CD8-positive, alpha-beta memory T cell (primary cell): ENCODE measurements at places on chromosomes 1 and 21. TPM values are rescaled to one million over a fixed set of nuclear protein-coding genes. Genes with fewer than 3 reads are reported as not detected.

DNA sequence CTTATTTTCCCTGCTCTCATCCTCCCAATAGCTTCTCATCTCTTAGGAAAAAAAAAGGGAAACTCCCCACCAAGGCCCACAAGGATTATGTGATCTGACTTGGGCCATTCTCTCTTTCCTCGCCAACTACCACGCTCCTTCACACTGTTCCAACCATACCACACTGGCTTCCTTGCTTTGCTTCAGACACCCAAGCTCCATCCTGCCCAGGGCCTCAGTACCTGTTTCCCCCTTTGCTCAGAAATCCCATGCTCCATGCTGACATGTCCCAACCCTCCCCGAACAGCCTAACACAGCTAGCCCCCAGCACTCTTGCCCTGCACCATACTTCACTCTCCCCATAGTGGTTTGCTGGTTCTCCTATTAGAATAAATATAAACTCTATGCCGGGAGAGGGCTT lies 39.2 kb downstream of the MAB21L3 start:
- peaks cover 18% of the 10 kb centered on the region for H3K4me1 ChIP-seq
- no peak overlapping the region for H3K4me3 ChIP-seq
- H3K27me3 ChIP-seq, result no peaks in the 10 kb centered on the region

DNA sequence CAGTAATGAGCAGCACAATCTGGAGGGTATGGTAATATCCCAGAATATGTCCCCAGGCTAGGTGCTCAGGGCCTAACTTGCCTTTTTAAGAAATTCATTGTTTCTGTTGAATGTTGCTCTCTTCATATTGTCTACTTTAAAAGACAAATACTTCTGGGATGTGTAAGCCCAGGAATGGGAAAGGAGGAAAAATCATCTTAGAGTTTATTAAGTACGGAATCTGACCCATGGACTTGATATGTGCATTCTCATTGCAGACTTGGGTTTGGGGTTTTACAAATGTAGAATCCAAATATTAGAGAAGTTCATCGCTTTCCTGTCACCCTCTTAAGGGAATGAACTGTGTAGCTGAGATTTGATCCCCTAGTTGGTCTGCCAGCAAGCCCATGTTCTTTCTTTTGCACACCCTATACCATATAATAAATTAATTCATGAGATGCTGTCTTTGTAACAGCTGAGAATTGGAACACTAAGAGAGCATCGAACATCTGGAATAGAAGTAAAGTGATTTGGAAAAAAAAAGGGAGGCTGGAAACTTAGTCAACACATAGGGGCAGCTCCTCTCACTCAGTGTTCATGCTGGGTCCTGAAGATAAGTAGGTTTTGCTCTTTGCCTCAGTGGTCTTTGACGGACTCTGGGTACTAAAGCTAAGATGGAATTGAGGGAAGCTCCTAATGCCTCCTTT lies 235.8 kb upstream of the C1orf105 start:
- no peak overlapping the region for H3K27ac ChIP-seq
- no peak overlapping the region for H3K4me3 ChIP-seq
- H3K27me3 ChIP-seq, result no peaks in the 10 kb centered on the region
- H3K36me3 ChIP-seq, result no peaks in the 10 kb centered on the region
- H3K4me1 ChIP-seq, result peaks cover 33% of the 10 kb centered on the region
- DNase-seq, result no peak

Gene CCDC185
- total RNA-seq, result not detected

DNA sequence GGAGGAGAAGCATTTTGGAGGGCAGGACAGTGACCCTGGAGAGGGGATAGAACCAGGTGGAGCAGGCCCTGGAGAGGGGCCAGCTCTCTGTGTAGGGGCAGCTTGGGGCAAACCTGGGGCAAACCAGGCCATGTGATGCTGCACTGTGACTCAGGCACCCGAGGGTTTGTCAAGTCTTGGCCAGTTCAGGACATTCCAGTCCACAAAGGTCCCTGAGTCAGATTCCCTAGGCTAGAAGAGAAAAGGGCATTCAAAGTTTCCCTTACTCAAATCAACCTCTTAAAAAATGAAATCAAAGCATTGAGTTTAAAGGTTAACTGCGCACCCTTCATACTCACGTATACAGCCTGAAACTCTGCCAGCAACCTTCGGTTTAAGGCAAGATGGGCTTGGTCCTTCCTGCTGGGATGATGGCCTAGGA lies 25.2 kb upstream of the PLA2G2C start:
- H3K27ac ChIP-seq, result no peak overlapping the region
- H3K27me3 ChIP-seq, result peaks cover 4% of the 10 kb centered on the region
- DNase-seq, result no peak
- no peak overlapping the region for H3K4me3 ChIP-seq

DNA sequence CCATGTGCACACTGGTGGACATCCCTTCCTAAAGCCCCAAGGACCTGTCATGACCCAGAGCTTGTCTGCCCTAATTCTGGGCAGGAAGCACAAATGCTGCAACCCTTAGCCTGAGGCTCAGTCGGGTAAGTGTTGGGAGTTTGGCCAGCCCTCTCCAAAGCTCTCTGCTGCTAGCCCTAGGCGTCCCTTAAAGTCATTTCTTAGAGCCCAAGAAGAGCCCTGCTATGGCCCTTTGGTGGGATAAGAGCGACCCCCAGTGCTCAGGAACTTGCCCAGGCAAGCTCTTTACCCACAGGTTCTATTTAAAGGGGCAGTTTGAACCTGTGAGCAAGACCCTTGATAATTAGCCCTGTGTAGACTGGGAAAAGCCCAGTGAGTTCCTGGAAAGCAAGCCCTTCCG lies 356.8 kb downstream of the RRAGC start:
- no peak overlapping the region for H3K27ac ChIP-seq
- H3K4me1 ChIP-seq, result no peaks in the 10 kb centered on the region
- H3K4me3 ChIP-seq, result no peak overlapping the region
- H3K27me3 ChIP-seq, result peaks cover 4% of the 10 kb centered on the region
- no peaks in the 10 kb centered on the region for H3K36me3 ChIP-seq

DNA sequence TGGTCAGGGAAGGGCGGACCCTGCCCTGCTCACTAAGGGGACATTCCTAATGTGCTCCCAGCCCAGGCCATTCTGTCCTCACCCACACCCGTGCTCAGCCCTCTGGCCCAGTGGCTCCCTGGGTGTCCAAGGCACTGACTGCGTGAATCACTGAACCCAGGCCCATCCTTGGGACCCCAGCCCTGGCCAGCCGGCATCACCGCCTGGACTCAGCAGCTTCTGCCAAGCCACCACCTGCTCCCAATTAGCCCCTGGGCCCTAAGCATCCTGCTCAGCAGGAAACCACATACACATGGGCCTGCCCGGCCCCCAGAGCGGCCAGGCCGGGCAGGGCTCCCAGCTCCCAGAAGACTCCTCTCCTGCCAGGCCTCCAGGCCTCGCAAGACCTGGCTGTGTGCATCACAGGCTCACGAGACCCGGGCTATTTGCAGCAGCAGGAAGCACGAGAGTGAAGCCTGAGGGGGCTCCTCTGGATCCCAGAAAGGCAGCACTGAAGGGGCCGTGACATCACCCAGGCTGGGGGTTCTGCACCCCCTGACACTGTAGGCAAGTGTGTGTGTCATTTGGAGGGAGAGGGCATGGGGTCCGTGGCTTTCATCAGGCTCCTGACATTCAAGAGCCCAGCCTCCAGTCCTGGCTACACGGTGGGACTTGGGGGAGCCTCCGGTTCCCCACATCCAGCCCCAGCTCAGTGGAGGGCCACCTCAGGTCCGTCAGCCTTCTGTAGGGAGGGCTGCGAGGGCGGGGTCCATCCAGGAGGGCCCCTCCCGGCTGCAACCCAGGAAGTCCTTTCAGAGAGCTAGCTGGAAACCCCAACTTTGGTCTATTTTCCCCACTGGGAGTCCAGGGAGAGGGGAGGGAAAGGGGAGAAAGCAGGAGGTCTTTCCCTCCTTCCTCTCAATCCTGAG lies 1.6 kb downstream of the MFAP2 start:
- H3K36me3 ChIP-seq, result no peaks in the 10 kb centered on the region
- no peak overlapping the region for H3K4me3 ChIP-seq
- no peaks in the 10 kb centered on the region for H3K4me1 ChIP-seq
- no peak overlapping the region for H3K27ac ChIP-seq
- DNase-seq, result no peak

GRCh38 chr1:48677306-48678287 lies 99.1 kb downstream of the BEND5 start:
- H3K4me1 ChIP-seq, result no peaks in the 10 kb centered on the region
- no peaks in the 10 kb centered on the region for H3K27me3 ChIP-seq
- H3K36me3 ChIP-seq, result no peaks in the 10 kb centered on the region
- H3K4me3 ChIP-seq, result no peak overlapping the region
- no peak for DNase-seq

DNA sequence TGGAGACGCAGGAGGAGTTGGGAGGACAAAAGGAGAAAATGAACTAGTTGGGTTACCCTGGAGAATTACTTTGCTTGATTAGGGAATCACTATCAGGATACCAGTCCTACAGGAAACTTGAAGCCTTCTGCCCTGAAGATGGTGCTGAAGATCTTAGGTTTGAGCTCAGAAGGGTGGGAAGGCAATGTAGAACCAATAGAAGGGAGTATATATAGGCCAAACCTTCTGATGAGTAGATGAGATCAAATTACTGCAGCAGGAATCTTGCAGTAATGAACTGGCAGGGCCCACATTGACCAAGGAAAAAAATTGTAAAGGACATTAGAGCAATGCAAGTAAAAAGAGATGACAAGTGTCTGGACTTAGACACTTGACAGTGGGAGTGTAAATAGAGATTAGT lies 116.3 kb upstream of the CACYBP start:
- no peak for DNase-seq
- H3K4me1 ChIP-seq, result no peaks in the 10 kb centered on the region
- H3K4me3 ChIP-seq, result no peak overlapping the region
- no peaks in the 10 kb centered on the region for H3K27me3 ChIP-seq
- no peak overlapping the region for H3K27ac ChIP-seq
- no peaks in the 10 kb centered on the region for H3K36me3 ChIP-seq

DNA sequence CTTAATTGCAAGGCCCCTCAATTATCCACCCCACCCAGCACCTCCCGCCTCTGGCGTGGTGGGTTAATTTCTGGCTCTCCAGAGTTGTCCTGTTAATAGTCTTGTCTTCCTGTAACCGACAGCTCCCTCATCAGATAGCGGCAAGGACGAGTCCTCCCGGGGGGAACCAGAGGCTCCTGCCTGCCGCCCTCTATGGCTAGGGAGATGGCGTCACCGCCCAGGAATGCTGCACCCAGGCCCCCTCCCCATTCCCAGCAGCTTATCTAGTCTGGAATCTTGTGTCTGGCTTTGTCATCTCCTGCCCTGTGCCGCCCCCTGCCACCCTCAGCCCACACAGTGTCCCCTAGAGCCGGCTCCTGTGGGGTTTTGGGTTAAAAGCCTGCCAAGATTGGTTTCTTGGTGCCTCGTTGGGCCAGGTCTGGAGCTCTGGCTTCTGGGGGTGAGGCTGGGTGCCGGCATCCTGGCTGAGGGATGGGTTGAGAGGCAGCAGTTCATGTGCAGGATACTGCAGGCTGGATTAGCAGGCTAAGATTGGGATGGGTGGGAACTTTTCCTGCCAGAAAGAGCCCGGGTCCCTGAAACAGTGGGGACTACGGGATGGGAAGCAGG lies 48.8 kb downstream of the EDN2 start:
- H3K36me3 ChIP-seq, result no peaks in the 10 kb centered on the region
- no peak for DNase-seq
- no peak overlapping the region for H3K4me3 ChIP-seq
- H3K4me1 ChIP-seq, result no peaks in the 10 kb centered on the region
- no peaks in the 10 kb centered on the region for H3K27me3 ChIP-seq

Gene FAM131C
- 0.62 TPM for total RNA-seq

DNA sequence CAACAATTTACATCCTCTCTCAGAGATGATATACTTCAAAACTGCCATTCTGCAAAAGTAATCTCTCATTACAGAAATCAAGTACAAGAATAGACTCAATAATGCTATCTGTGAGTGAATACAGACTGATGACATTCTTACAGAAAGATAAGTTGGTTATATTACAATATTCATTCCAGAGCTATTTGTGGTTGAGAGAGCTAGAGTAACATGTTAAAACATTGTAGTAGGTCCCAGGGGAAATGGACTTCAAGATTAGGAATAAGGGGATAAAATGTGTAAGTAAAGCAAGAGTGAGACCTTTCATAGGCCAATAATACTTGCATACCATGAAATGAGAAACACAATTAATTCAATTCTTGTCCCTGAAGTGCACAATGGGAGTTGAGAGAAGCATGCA lies 1.5 kb downstream of the F13B start:
- no peaks in the 10 kb centered on the region for H3K36me3 ChIP-seq
- H3K4me3 ChIP-seq, result no peak overlapping the region
- H3K27me3 ChIP-seq, result no peaks in the 10 kb centered on the region

DNA sequence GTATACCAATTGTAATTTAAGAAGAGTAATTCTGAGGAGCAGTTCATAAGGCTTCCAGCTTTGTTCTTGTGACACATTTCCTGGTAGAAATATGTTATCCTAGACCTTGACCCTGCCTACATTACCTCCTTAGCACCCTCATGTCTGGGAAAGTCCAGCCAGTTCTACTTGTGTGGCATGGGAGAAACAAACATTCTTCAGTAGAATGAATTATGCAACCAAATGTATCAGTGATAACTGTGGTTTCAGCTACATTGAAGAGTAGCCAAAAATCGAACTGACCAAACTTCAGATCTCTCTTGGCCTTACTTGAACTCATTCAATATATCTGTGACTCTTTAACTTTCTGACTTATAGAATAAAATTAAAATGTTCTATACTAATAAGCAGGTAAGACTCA lies 308.1 kb upstream of the LYPLAL1 start:
- H3K27ac ChIP-seq, result no peak overlapping the region
- no peaks in the 10 kb centered on the region for H3K36me3 ChIP-seq
- no peaks in the 10 kb centered on the region for H3K27me3 ChIP-seq
- no peak overlapping the region for H3K4me3 ChIP-seq
- no peaks in the 10 kb centered on the region for H3K4me1 ChIP-seq
- DNase-seq, result no peak

Gene RYR2
- 0.13 TPM for total RNA-seq
